GM06990 (cell line): ENCODE measurements at places on chromosomes 12 and 14.

DNA sequence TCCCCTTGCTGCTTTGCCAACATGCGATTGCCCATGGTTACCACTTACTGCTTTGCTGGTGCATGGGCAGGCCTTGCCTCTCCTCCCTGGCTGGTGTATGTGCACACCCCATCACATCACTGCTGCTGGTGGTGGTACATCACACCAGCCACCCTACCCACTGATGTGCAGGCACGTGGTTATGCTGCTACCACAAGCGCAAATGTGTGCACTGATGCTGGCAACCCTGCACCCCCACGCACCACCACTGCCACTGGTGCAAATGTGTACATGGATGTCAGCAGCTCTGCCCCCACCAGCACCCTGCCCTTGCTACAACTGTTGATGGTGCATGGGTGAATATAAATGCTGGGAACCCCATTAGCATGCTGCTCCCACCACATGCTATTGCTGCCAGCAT, 261.7 kb downstream of the AEBP2 start:
- no peak for DNase-seq

DNA sequence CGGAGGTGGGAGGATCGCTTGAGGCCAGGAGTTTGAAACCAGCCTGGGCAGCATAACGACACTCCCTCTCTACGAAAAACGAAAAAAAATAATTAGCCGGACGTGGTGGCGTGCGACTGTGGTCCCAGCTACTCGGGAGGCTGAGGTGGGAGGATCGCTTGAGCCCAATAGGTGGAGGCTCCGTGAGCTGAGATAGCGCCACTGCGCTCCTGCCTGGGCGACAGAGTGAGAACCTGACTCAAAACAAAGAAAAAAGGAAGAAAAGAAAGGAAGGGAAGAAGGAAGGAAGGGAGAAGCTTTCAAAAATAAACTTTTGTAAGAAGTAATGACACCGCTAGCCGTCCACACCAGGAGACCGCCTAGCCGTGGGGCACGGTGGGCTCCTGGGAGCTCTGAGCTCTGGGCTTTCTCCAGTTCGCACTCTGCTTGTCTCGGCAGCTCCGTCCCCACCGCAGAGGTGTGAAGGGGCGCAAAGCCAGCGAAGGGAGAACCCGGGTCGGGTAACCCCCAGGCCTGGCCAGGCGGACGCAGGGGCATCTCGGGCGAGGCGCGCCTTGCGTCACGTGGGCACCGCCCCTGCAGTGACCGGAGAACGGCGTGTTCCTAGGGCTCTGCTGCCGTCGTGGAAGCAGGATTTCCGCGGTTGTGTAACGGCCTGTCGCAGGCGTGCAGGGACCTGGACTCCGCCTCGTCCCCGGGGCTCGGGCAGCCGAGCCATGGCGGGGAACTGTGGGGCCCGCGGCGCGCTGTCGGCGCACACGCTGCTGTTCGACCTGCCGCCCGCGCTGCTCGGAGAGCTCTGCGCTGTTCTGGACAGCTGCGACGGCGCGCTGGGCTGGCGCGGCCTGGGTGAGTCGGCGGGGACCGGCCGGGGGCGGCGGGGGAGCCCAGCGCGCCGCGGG, at the start of gene IRAK3:
Gene IRAK3 (plus strand): TSS at position 631 of the 902 bp plus-strand sequence. CDS start 86 bp downstream, at position 717.
- DNase-seq: peak; percentile 52

- no peak for DNase-seq
These were observed 178.5 kb downstream of the SLC35F4 start for GRCh38 chr14:57687416-57687815.

DNA sequence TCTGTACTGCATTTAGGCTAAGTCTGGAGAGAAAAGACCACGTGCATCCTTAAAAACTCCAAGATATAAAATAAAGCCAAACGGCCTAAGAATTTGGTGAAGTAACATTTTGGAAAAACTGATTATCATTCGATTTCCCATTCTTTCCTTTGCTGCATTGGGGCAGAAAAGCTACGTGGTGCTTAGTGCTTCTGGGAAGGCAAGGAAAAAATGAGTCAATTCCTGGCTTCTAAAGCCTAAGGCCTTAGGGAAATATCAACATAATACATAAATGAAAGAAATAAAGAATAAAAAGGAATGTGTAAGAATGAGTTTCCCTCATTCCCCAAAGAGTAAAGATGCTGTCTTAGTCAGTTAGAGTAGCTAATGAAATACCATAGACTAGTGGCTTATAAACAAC, 520.5 kb downstream of the GLT1D1 start:
- no peak for DNase-seq

DNA sequence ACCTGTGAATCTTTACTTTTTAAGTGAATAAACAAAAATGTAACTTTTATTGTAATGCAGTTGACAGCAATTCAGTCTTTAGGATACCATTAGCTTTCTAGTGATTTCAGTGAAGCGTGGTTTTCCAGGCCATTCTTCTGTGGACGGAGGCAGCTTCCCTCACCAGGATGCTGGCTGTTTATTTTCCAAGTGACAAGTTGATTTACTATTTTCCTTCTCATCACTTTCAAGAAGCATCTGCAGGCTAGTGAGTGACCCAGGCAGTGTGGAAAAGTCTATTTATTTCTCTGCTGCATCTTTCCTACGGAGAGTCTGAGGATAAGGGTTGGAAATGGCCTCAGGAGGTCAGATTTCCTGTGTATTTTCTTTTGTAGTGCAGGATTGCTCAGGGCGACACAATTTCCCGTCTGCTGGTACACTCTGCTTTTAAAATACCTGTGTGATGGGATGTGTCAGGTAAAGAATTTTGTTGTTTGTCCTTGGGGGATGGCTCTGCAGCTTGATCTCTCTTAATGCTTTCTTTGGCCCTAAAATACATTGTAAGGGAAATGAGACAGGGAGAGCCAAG, 467.8 kb downstream of the NRXN3 start:
- DNase-seq: no peak

DNA sequence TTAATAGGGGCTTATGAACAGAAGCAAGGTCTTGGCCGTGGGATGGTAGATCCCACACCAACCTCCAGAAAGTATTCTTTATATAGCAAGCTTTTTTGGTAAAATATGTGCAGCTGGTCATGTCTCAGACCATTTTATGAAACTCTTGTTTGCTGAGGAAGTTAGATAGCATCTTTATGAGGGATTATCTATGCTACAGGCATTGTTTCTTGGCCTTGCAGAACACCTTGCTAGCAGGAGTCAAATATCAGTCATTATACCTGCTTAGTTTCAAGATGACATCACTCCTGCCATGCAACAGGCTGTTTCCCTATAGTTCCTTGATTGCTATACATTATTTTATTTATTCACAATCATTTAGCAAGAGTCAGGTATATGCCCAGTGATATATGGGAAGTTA, 84.8 kb upstream of the LRFN5 start:
- DNase-seq: no peak

GRCh38 chr14:99995700-99996356, 69.4 kb upstream of the EVL start:
- peak; percentile 57 for DNase-seq

GRCh38 chr14:104650057-104650980, 39.1 kb upstream of the INF2 start:
- DNase-seq: peak; percentile 80
